ENCODE measurements at places on chromosomes 12 and 14.

- DNase-seq, result no peak
These were observed 285.3 kb downstream of the PDZRN4 start for GRCh38 chr12:41473441-41473840.

DNA sequence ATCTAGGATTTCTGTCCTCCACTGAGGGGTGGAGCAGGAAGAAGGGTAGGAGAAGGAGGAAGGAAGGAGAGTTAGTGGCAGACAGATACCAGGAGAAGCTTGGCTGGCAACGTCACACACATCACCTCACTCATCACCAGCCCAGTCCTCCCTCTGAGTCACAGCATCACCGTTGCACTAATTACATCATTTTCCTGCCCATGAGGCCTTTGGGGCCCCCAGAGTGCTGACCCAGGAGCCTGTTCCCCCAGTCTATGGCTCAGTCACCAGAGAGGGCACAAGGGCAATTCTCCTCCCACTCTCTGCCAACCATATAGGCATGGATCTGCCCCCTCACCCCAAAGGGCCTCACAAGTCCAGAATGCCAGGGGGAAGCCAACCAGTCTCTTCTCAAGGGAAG lies 4.6 kb downstream of the RND1 start:
- no peak for DNase-seq

DNA sequence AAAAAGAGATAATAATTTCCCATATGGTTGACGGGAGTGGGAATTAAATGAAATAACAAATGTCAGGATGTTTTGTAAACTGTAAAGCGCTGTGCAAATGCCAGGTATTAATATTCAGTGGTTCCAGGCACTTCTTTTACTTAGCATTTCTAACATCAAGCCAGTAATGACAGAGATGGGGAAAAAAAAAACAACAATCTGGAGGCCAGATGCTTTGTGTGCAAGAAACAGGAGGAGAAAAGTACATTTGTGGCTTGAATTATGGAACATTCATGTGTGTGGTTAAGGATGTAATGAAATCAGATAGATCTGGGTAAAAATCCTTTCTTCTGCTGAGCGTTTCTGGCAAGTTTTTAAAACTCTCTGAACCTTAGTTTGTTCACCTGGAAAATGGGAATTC lies 509.6 kb downstream of the FUT8 start:
- no peak for DNase-seq

DNA sequence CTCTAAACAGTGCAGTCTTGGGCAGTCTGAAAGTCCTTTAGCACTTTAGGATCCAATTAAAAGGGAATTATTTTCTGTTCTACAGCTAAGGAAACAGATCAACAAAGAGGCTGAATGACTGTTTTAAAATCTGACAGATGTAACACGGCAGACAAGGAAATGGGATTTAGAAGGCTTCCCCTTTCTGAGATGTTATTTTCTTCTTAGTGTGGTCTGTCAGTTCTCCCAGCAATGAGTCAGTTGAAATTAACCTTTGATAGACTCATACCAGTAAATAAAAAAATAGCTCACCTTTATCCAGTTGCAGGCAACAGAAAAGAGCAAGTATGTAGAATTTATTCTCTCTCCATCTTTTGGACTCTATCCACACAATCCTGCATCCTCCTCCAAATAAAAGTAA lies 98.1 kb downstream of the NEDD1 start:
- no peak for DNase-seq

DNA sequence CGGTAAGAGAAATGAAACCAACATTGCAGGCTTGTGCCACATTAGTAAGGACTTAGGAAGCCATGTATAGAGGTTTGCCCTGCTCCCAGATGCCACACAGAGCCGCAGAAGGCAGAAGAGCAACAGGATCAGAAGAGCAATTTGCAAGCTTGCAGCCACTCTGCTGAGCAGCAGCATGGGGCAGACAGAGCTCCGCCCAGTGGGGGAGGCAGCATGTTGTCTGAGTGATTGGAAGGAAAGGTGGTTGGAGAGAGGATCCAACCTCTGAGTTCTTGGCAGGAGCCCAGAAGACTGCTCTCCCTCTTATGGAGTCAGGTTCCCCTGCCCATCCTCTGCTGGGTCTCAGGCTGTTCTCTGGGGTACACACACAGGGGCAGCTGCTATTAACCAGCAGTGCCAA lies 2.3 kb upstream of the KRT6A start:
- DNase-seq, result no peak

DNA sequence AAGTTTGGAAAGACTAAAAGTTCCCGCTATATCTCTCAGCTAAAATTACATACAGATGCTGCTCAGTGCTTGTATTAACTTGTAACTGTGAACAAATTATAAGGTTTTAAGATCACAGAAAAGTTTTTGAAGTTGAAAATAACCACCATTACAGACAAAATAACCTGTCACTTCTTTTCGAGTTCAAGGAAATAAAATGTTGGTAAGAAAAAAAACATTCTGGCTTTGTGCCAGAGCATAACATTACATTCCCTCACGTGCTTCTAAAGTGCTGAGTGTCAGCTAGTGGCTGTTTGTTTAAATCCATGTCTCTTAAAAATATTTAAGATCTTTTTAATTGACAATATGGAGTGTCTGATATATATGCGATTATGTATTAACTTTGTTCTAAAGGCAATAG lies 27.2 kb upstream of the ADAMTS20 start:
- no peak for DNase-seq

GRCh38 chr12:113260127-113260526 lies 38.9 kb downstream of the TPCN1 start:
- no peak for DNase-seq

GRCh38 chr12:29991924-29992323 lies 208.2 kb upstream of the TMTC1 start:
- no peak for DNase-seq

DNA sequence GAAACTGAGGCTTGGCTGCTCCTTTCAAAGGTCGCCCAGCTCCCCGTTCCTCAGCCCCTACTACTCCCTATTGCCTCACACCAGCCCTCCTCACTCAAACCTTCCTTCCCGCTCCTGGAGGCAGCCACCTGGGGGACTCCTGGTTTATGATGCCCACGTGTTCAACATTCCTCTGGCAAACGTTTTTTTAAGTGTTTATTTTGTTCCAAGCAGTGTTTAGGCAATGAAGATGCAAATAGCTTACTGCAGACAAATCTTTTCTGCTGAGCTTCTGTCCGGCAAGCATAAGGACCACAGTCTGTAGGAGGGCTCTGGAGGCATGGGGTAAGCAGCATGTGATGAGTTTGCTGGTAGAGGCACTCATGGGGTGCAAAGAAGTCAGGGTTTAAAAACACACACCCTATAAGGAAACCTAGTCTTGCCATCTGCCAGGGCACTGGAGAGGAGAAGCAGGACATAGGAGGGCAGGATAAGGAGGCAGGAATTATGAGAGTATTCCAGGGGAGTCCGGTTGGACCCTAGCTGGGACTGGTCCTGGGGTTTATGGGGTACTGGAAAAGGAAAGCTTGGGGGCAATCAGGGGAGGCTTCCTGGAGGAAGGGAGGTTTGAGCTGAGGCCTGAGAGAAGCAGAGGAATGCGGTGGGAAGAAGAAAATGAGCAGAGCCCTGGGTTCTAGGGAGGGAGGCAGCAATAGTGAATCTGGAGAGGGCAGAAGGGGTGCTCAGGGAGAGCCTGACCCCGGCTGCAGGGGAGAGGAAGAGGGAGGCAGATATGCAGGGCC lies 123.3 kb downstream of the NCOR2 start:
- DNase-seq, result no peak

DNA sequence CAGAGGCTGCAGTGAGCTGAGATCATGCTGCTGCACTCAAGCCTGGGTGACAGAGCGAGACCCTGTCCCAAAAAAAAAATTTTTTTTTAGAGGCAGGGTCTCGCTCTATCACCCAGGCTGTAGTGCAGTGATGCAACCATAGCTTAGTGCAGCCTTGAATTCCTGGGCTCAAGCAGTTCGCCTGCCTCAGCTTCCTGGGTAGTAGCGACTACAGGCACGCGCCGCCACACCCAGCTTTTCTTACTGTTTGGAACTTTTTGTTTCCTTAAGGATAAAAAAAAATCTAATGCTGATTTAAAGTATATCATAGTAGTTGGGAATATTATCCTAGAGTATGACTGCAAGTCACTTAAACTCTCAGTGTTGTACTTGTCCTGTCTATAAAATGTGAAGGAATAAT lies 7.2 kb downstream of the TMEM19 start:
- DNase-seq, result no peak

DNA sequence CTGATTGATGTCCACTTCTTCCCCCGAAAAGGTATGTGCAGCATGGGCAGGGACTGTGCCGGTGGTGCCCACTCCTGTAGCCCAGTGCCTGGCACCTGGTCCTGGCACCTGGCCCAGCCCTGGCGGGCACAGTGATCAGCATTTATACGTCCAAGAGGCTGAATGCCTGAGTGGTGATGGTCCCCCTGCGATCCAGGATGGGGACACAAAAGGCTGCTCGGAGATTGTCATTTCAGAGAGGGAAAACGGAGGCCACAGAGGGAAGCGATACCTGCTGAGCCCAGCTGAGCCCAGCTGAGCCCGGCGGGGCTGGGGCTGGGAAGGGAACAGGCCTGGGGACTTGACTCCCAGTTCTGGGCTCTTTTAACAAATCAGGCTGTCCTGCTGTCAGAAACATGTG lies 55.8 kb downstream of the PRIMA1 start:
- DNase-seq, result no peak

- no peak for DNase-seq
These were observed 3.9 kb downstream of the HOXC5 start for GRCh38 chr12:54036620-54037359.

GRCh38 chr12:12890543-12891079 lies 751 bp upstream of the GPRC5A start:
- no peak for DNase-seq

- DNase-seq, result no peak
These were observed 295.1 kb downstream of the GRIN2B start for GRCh38 chr12:13686260-13686659.

GRCh38 chr12:11695321-11695720 lies 45.8 kb downstream of the ETV6 start:
- no peak for DNase-seq

GRCh38 chr12:117367006-117367638 lies 5.7 kb upstream of the NOS1 start:
- peak; percentile 7 for DNase-seq

- DNase-seq, result no peak
These were observed 189.5 kb downstream of the PHLDA1 start for GRCh38 chr12:75842090-75842489.

GRCh38 chr12:18479256-18479655 lies 217.9 kb downstream of the PIK3C2G start:
- no peak for DNase-seq

DNA sequence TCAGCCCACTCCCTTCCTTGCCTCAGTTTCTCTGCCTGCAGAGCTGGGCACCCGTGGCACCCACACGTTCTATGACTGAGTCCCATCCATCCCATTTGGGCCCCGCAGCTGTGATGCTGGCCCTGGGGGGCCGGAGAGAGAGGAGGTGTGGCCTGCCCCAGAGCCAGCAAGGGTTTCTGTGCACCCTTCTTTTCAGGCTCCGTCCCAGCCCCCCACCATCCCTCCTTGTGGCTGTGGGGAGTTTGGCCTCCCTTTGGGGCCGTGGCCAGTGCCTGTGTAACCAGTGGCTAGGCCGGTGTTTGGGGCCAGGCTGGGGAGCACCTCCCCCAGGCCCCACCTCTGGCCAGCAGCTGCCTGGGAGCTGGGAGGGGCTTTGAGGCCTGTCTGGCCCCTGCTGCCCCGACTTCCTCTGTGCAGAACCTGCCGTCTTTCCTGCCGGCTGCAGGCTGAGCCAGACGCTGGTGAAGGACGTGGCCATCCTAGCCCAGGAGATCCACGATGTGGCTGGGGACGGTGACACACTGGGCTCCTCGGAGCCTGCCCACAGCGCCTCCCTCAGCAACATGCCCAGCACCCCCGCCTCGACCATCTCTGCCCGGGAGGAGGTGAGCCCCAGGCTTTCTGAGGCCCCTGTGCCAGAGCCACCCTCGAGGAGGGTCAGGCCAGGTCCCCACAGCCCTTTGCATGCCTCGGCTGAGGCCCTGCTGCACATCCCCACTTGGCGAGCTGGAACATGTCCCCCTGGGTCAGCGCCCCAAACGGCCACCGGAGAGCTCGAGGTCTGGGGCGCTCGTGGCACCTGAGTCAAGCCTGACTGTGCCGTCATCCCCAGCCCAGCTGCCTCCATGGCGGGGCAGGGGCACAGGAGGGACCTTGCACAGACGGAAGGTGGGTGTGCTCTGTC lies 27.7 kb downstream of the CEP170B start:
- DNase-seq, result no peak

GRCh38 chr12:30440826-30441602 lies 254.7 kb downstream of the IPO8 start:
- no peak for DNase-seq
